T47D (cell line): ENCODE measurements at places on chromosomes 11 and 22.

- no peak for DNase-seq
These were observed 189.3 kb downstream of the MIAT start for GRCh38 chr22:26846645-26847044.

GRCh38 chr11:72751116-72752087, 806 bp downstream of the ARAP1 start:
- no peak for DNase-seq

DNA sequence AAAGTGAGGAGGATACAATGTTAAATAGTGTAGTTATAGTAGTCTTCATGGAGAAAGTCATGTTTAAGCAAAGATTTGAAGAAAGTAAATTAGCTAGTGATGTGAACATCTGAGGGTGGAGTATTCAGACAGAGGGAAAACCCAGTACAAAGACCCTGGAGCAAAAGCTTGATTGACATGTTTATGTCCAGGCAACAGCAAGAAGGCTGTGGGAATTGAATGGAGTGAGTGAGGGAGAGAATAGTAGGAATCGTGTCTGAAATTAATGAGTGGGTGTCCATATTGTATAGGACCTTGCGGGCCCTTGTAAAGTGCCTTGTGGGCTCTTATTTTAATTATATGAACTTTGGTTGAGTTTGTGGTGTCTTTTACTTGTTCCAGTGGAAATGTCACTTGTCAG, 424.1 kb upstream of the KIRREL3 start:
- no peak for DNase-seq

GRCh38 chr22:16824716-16825687, at the start of gene XKR3:
Gene XKR3 (minus strand): TSS chr22:16825411. CDS start chr22:16808073, 17,338 bp downstream.
- DNase-seq, result no peak

DNA sequence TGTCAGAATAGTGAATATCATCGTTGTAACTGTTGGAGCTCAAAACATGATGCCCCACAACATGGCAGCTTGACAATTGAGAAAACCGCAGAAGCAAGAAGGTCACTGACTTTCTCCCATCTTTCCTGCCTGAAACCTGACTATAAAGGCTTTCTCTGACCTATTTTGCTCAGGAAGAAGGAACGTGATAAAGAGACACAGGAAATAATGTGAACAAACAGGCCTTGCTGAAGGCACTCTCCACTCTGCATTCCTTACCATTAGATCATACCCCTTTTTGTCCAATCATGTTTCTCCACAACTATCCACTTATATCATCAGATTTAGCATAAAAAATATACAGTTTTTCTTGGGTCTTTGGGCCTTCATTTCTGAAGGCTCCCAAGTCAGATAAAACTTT, 916.8 kb downstream of the METTL15 start:
- DNase-seq, result no peak

DNA sequence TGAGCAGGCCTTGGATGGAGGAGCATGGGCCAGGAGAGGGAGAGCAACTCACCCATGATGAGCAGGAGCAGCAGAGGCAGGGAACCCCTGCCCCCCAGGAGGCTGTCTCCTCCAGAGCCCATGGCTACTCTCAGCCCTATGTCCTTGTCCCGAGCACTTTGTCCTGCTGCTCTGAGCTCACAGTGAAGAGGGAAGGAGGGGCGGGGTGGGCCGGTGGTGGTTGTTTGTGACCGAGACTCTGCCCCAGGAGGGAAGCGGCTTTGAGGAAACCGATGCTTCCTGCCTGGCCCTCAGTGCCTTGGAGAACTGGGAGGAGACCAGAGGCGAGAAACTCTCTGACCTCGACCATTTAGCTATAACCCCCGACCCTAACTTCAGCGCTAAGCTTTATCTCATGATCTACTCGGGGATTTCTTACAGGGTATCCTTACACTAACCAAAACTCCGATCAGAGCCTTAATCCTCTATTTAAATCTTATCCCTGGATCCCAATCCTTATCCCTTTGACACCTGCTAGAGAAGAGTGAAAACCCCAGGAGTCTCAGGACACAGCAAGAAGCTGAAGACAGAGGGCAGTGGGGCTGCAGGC, at the start of gene ROBO4:
Gene ROBO4 (minus strand): TSS at position 192 of the 589 bp plus-strand sequence. CDS start 70 bp downstream, at position 122.
- no peak for DNase-seq

GRCh38 chr11:130902380-130902779, 13.9 kb downstream of the SNX19 start:
- no peak for DNase-seq

DNA sequence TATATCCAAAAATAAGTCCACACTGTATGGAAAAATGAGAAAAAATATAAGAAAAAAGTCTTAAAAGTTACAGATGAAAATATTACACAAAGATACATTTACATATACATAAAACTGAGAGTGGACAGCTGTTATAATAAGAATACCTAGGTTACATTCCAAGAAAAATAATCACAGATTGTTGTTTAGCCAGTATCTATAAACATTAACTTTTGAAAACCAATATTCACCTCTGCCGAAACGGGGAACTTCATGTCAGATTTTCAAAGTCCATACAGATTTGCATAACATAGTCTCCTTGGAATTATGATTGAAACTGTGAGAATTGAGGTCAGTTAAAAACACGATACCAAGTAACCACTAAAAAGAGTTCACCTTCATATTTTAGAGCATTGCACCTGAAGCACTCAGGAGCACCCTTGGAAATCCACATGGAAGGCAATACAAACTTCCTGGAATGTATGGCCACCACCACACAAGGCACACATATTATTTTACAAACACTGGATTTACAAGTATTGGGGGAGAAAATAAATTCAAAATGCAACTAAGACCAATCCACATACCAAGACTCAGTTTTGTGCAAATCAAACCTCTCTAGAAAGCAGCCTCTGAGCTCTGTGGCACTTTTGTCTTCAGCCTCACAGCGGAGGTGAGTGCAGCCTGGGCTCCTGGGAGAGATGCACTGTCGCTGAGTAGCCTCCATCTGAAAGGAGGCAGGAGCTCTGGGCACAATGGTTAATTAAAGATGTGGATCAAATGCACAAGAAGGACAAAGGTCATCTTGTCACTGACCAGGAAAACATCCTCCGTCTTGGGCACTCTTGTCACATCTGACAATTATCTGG, 34.4 kb downstream of the ZNF195 start:
- no peak for DNase-seq

DNA sequence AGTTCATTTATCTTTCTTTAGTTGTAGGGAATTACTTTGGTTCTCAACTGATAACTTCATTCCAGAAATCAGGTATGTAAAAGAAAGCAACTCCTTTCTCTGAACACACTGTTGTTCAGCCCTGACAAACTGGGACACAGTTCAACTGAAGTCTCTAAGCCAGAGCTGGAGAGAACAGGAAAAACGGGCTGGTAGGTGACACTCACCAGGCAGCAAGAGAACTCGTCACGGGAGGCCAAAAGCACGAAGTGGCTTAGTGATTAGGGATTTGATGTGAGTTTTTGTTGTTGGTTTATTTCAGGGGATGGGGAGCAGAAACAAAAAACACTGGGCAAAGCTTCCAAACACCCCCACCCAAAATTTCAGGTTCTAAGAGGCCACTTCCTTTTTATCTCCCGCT, 54.1 kb downstream of the MYH9 start:
- DNase-seq, result peak; percentile 85

DNA sequence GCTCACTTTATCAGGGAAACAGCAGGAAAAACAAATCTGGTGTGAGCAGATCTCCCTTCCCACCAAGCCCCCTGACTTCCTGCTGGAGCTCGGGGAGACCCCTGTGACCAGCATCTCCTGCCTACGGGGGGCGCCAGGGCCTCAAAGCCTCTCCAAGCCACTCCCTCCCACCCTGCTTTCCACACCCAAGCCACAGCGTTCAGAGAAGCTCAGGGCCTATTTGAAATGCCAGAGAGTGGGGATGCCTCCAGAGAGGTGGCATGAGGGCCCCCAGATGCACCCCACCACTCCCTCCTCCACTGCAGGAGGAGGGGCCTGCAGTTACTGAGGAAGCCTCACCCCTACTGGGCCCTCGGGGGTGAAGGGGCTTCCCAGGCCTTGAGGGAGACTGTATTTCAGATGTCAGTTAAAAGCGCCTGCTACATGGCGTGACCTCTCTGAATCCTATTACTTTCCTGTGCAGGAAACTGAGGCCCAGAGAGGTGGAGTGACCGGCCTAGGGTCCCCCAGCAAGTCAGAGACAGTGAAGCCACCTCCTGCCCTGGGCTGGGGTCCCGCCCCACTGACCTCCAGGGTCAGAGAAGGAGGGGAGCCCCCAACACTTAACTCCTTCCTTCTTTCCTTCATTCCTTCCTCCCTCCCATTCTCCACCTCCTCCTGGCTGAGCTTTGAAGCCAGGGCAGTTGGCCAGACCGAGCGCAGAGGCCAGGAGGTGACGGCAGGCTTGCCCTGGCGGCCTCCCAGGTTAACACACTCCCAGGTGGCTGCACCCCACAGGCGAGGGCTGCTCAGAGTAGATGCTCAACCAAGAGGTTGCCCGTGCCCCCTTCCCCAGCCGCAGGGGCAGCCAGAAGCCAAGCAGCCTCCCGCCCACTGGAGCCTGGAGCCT, 6.0 kb upstream of the CDKN1C start:
- DNase-seq, result no peak

- DNase-seq, result no peak
These were observed 7.0 kb upstream of the MPPED1 start for GRCh38 chr22:43404673-43405385.

GRCh38 chr22:42927966-42928365, 70.9 kb upstream of the ARFGAP3 start:
- DNase-seq, result no peak

GRCh38 chr11:120657306-120658070, 145.9 kb downstream of the GRIK4 start:
- peak; percentile 95 for DNase-seq

DNA sequence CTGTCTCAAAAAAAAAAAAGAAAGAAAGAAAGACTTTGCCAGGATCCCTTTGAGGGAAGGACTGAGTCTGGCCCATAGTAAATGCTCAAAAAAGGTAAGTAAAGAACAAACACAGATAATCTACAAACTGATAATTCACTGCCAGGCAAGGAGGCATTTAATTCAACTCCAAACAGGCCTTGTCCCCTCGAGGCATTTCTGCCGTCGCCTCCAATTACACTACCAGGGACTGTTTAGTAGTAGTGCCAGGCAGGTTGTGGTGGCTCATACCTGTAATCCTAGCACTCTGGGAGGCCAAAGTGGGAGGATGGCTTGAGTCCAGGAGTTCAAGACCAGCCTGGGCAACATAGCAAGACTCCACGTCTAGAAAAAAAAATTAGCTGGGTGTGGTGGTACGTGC, 43.7 kb downstream of the PC start:
- DNase-seq, result peak; percentile 91

DNA sequence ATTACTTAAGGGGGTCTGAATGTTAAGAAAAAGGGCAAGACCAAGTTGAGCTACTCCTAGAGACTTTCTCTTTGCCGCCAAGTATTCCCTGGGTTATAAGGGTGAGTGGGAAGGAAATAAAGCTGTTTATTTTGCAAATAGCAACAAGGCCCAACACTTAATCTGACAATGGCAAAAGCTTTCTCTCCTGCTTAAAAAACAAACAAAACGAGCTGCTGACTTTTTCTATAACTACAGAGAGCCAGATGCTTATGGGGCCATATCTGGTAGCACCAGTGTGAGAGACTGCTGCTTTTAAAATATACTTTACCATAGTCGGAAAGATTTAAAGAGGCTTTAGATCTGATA, 2.3 kb upstream of the KDM2A start:
- DNase-seq, result no peak

DNA sequence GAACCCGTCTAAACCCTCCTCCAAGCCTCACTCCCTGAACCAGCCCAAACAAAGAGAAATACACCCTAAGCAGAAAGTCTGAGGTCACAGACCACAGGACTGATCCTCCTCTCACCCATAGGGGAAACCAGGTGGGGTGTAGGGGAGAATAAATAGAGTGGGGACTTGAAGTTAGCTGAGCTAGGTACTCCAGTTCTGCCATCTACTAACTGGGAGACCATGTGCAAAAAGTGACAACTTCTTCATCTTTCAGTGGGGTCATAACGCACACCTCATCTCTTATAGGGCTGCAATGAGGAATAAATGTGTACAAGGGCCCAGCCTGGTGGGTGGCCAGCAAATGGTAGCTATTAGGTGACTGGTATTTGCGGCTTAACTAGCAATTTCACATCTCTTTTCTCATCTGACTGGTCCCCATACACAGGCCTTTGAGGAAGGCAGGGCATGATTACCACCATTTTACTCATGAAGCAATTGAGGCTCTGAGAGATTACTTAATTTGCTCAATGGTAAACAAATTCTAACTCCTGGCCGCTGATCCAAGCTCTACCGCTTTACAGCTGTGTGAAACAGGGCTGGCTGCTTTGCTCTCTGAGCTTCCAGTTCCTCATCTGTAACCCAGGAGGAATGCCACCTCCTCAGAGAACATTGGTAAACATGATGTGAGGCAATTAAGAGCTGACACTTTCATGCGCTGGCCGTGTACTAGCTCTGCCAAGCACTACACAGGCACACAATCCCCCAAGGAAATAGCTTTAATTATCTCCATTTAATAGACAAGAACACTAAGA, 16.6 kb downstream of the TBC1D10A start:
- no peak for DNase-seq

DNA sequence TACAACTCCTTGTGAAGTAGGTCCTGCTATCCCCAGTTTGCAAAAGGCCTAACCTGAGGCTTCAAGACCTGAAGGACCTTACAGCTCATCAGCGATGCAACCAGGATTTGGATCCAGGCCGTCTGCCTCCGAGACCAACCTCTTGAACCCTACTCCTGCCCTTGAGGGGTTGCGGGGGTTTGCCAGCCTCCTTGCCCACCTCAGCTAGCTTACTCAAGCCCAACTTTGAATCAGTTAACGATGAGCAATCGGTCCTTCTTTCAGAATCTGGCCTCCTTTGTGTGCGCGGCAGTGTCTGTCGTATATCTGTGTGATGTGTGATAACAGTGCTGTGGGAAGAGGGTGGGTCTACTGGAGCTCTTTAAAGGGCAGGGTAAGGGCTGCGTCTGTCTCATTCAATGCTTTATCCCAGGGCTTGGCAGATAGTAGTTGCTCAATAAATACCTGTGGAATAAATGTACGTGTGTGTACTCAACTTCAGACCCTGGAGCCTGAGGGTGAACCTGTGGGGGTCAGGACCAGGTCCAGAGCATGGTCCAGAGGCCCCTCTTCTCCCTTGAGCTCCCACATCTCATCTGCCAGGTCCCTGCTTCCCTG, 3.2 kb downstream of the CHRM1 start:
- no peak for DNase-seq

DNA sequence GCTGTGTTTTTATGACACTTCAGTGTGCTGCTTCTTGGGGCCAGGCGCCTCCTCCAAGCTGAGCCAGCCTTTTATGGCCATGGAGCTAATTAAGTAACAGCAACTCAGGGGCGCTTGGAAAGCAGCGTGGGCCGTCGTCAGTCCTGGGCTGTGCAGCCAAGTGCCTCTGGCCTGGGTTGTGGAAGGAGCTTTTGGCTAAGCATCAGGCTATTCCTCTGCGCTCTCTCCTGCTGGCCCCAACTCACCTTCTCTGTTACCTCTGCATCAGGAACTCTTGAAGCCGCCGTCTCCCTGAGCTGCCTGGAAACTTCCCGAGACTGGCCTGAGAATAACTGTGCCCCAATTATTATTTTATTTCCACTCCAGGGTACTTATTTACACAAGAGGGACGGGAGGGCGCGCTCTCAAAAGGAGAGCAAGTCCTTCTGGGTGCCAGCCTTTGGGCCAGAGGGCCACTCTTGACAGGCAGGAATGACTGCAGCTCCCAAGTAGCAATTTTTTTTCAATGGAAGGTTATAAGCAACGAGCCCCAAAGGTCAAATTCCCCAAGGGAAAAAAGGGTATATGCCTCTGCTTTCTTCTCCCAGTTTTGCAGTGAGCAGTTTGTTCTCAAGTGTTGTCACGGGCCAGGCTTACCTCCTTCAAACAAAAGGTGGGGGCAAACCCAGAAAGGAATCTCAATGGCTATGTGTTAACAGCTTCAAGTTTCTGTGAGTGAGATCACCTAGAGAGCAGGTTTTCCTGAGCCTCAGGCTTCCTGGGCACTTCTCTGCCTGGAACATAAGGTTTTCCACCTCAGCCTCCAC, 38.5 kb upstream of the NAV2 start:
- DNase-seq, result no peak

- DNase-seq, result no peak
These were observed 37.8 kb upstream of the GRAMD4 start for GRCh38 chr22:46582281-46582933.
